Type B pancreatic cell (in vitro differentiated cells): ENCODE measurements at places on chromosomes 1 and 21.

GRCh38 chr1:56070601-56071000, 508.8 kb downstream of the PLPP3 start:
- DNase-seq: no peak

- no peak for DNase-seq
Observed at GRCh38 chr1:27092888-27093287, 62.0 kb downstream of the SLC9A1 start.

GRCh38 chr1:223358826-223359225, 5.2 kb downstream of the SUSD4 start:
- no peak for DNase-seq

- no peak for DNase-seq
Observed at GRCh38 chr1:88029899-88030298, 654.2 kb upstream of the PKN2 start.

GRCh38 chr1:167052389-167052788, 37.8 kb downstream of the GPA33 start:
- DNase-seq: no peak

DNA sequence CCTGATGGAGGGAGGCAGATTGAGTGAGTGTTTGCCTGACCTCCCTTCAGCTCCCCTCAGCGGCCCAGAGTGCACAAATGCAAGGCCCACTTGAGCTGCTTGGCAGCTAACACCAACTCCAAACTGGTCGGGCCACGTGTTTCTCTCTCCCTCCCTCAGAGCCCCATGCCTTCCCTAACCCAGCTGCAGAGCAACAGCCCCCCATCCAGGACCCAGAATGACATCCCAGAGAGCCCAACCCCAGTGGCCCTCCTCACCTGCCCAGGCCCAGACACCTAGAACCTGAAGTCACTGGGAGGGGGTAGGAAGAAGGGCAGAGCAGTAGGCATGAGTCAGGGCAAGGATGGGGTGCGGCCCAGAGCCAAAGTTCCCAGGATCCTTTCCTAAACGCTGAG, 789 bp upstream of the S100A14 start:
- DNase-seq: no peak

DNA sequence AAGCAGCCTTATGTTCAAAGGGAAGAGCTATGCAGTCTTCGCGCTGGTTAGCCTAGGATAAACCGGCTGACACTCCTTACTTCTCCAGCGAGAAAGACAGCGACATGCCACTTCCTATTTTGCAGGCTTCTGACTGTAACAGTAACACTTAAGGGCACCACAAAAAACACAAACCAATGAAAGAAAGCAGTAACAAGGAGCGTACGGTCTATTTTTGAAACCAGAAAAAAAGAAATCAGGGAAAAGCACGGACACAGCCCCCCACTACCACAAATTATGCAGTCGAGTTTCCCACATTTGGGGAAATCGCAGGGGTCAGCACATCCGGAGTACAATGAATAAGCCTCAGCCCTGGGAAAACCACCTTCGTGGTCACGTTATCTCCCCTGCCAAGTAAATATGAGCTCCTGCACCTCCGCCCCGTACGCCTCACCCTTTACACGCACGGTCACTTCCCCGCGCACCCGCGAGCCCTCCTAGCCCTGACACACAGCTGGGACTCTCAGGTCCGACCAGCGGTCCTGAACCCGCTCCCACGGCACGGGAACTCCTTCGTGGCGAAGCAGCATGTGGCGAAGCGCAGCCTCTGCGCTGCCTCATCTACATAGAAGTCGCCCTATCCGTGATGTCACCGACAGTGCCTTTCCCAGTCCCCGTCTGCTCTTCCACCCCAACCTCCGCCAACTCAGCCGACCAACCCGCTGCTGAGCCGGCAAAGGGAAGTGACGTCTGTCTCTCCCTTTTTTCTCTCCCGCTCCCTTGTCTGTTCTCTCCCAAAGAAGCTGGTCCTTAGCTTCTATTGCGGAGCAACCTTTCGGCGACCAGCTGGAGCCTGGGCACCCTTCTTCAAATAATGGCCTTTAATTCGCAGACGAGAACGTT, 40.9 kb upstream of the PPIAL4F start:
- DNase-seq: peak; percentile 84

- no peak for DNase-seq
Observed at GRCh38 chr1:222931023-222931422, 116.2 kb downstream of the DISP1 start.

GRCh38 chr1:35863881-35864625, 19.0 kb upstream of the AGO1 start:
- no peak for DNase-seq

DNA sequence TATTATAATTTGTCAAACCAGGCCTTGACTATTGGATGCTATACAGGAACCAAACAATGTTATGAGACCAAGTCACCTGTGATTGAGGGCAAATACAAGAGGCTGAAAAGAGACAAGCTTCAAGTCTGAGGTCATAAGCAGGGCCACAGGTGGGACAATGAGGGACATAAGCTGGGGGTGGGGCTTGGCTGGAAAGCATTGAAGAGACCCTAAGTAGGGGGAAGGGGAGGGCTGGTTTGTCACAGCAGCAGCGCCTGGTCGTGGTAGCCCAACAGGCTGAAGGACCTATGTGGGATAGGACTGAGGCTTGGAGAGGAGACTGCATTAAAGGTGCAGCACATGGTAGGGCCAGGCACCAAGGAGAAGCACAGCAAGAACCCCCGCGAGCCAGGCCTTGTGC, 17.9 kb downstream of the HMGN2 start:
- no peak for DNase-seq

DNA sequence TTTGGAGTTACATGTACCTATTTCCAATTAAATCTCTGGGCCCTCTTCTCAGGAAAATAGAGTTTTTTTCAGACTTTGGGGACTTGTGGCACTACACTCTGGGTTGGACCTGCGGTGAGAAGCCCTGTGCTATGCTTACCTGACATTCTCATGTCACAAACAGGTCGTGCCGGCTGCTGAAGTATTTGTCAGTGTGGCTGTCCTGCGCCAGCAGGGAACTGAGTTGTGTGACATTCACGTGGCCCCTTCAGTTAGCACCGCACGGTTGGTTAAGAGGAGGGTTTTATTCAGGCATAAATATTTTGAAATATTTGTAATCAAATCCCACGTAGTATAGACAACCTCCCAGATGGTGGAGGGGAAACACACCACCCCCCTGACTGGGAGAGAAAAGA, 6.3 kb upstream of the COL6A2 start:
- no peak for DNase-seq

GRCh38 chr1:24463776-24464735, 38.6 kb upstream of the RCAN3 start:
- no peak for DNase-seq

- no peak for DNase-seq
Observed at GRCh38 chr1:93419344-93419743, 28.6 kb upstream of the FNBP1L start.

- no peak for DNase-seq
Observed at GRCh38 chr21:37273911-37274690, 7.0 kb upstream of the VPS26C start.

DNA sequence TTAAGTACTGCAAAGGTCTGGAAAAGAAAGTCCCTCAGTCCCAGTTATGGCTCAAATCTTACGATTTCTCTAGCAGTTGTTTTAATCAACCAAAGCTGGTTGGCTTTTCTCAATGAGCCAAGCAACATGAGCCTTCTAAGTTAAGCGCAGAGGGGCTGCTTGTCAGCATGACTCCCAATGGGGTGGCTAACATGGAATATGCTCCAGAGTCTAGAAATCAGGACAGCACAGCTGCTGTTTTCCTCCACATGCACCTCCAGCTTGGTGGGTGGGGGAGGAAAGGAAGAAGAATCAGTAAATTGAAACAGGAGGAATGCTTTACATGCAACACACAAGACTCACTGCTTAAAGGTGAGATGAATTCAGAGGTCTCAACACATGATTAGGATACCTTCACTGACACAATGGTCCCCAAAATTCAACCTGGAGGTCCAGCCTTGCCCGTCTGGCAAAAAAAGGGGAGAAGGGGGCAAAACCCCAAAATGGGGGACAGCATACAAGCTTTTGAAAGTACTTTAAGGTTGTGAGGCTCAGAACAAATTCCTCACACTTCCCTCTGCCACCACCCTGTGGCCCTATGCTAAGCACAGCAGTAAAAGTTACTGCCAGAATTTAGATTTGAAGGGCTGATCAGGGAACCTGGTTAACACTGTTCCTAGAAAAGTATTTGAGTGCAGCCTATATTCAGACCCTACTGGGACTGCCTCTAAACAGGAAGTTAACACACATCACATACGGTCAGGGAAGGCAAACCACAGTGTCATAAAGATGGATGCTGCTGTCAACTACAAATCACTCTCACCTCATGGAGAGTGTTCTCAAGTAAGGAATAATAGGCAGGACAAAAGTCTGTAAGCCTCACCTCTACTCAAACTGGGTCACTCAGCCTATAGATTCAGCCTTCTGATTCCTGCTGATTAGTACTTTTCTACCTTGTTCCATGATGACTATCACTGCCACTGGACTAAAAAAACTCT, 2.6 kb downstream of the GATAD2B start:
- no peak for DNase-seq

GRCh38 chr1:234750922-234751627, 141.1 kb upstream of the IRF2BP2 start:
- no peak for DNase-seq

DNA sequence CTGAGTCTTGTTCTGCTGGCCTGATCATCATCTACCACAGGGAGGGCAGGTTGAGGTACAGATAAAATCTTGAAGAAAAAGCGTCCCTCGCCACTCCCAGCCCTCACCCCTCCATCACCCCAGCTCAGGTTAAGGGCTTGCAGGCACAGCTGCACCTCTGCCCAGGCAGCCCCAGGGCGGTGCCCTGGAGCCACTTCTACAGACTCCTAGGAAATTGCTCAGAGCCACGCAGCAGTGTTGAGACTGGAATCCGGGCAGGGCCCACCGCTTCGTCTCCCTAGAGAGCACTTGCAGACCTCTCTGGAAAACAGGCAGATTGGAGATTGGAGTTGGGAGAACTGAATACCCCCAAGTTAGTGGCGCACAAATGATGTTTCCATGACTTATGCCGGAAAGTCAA, 35.3 kb downstream of the VN1R5 start:
- DNase-seq: no peak

- DNase-seq: no peak
Observed at GRCh38 chr21:45379901-45380330, 25.0 kb upstream of the COL18A1 start.

DNA sequence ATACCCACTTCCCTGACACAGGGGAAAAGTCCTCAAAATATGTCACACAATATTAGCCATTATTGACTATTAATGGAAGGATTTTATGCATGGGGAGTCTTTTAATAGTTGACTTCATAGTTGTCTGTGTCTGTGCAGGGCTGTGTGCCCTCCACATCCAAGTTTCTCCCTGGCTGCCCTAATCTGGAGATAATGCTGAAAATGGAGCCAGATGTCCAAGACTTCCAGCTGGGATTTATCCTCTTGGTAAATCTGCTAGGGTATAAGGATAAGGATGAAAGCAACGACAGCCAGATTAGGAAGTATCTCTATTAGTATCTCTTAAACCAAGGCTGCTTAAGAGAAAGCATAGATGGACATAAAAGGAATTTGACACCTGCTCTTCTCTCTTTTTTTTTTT, 42.1 kb downstream of the CDK18 start:
- DNase-seq: no peak

- no peak for DNase-seq
Observed at GRCh38 chr21:26453267-26453666, 119.8 kb downstream of the CYYR1 start.

DNA sequence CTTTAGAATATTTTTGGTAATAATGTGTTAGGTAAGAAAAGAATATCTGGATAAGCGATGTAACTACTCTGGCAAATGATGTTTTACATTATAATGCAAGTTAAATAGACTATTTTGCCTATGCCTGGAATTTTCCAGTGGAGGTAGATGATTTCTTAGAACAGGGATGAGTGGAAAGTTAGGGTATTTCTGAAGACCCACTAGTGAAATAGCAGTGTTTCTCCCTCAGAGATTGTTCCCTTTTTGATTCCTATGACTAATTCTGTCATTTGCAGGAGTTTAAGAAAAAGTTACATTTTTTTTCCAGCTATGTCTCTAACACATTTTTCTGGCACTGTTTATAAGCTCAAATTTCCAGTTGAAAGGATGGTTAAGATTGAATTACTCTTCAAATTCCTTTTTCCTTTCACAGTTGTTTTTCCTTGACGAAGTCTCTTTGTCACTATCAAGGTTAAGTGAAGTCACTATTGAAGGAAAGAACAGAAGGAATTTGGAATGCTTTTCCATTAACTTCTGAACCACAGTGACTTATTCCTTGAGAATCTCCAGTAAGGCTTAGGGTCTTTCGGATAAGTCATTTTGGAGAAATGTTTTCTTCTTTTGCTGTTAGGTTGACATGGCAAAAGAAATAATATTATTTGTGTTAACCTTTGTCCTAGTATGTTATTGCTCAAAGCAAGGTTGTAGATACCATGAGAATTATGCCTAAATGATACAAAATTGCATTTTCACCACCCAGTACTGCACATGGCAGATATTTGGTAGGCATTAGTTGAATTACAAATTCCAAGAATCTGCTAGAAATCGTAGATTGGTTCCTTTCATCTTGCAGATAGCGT, 42.9 kb upstream of the ZNF326 start:
- DNase-seq: no peak

DNA sequence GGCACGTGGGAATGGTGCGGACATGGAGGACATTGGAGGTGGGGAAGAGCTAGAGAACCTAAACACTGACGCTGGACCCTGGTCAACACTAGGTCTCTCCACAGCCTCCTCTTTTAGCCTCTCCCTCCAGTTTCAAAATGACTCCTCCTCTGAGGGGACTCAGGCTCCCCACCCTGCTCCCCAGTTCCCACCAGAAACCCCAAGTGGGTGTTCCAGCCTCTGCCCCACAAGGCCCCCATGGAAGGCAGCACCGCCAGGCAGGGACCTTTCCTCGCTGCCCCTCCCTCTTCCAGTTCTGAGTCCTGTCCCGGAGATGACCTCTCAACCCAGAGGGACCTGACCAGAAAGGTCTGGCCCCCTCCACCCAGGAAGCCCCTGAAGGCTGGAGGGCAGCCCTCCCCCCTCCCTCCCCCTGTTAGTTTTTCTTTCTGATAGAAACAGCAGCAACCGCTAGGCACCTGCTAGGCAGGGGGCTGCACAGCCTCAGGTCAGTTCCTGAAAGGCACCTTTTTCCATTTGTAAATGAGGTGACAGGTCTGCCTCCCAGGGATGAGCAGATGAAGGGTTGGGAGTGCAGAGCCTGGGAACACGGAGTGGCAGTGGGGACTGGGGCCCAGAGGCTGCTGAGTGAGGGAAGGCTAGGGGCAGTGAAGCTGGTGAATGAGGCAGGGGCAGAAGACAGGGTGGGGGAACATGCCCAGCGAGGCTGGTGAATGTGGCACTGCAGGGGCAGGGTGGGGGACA, 9.3 kb upstream of the ITGB2 start:
- DNase-seq: no peak

GRCh38 chr1:196380316-196380715, 227.9 kb downstream of the KCNT2 start:
- no peak for DNase-seq
